T-helper 22 cell (primary cell): ENCODE measurements at places on chromosomes 12 and 14.

GRCh38 chr12:87376722-87377121 lies 652.5 kb downstream of the C12orf50 start:
- DNase-seq = no peak

GRCh38 chr14:61603736-61604135 lies 91.6 kb upstream of the HIF1A start:
- DNase-seq = no peak

DNA sequence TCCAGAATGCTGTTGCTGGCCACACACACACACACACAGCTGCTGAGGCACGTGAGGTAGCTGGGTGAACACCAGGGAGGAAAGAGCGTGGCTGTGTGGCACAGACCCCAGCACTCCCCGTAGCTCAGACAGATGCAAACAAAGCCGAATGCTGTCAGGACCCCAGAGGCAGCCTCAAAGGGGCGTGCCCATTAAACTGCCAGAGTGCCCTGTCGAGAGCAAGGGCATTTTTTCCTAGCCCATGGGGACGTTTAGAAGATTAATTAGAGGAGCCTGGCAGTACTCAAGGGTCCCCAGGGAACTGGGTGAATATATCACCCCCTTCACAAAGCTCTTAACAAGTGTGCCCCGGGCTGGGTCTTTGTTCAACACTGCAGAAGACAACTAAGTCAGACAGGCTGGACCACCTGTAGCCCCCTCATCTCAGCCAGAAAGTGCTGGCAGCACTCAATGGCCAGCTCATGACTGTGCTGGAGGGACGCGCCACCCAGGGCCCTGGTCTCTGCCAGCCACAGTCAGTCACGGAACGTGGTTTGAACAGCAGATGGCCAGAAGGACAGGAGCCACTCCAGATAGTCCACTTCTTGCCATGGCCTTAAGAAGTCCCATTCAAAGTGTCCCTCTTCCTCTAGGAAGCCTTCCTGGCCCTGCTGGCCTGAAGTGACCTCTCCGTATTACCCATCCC lies 37.5 kb downstream of the TTC7B start:
- no peak for DNase-seq

GRCh38 chr14:53596853-53597525 lies 359.6 kb downstream of the BMP4 start:
- no peak for DNase-seq

DNA sequence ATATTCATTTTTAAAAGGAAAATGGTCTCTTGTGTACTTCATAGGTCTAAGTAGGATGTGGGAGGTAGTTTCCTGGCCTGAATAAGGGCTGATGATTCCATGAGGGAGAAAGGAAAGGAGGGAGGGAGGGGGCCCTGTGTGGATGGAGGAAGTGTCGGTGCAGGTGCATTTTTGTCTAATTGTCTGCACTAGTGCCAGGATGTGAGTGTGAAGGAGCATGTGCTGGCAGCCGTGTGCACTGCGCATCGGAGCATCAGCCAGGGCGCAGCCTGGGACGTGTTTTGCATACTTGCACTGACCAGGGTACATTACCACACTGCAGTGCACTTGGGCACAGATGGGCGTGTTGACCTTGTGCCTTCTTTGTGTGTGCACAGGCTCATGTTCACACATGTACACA lies 29.2 kb downstream of the SMUG1 start:
- DNase-seq = no peak

GRCh38 chr12:50453872-50454271 lies 50.9 kb upstream of the DIP2B start:
- DNase-seq = no peak

DNA sequence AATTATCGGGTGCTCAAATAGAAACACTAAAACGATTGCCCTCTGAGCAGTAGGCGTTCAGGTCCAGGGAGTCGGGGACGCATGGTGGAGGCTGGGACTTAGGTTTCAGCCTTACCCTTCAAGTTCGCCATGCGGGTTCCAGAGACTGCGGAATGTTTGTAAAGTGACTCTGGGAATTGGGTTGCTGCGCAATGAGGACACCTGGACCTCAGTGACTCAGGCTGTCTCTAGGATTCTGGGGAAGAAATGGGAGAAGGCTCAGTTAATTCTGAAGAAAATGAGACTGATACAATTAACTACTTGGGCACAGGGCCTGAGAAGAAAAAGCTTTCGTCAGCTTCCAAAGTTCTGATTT lies 1.1 kb downstream of the LGALS3 start:
- DNase-seq = no peak

DNA sequence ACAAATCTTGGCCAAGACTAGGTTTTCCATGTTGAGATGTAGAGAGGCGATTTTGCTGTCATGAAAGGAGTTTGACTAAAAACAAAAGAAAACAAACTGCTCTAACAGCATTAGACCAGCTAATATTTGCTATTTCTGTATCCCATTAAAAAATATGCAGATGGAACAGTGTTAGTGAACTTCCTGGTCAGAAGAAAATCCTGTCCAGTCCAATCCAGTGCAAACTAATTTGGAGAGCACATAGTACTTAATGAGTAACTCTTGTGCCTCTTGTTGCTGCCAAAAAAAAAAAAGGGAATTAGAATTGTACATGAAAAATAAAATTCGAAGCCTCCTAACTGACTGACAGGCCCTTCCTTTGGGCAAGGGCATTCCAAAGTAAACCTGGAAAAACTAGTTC lies 298.8 kb downstream of the ETNK1 start:
- no peak for DNase-seq

DNA sequence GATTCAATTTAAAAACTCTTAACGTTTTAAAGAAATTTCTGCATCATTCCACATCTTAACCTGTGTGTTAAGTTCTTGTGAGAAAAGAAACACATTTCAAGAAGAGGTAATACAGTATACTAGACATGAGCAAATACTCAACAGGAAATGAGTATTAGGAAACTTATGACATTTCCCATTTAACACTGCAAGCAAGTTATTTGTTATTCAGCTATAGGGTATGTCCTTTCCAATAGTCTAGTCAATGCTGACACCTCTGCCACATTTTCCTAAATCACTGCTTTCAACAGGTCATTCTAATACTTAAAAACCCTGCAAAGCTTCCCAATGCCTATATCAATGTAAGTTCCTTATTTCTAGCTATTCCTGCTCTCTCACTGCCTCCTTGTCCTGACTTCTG lies 93.1 kb downstream of the DDHD1 start:
- DNase-seq = no peak

GRCh38 chr14:92481811-92482555 lies 31.6 kb upstream of the RIN3 start:
- no peak for DNase-seq

DNA sequence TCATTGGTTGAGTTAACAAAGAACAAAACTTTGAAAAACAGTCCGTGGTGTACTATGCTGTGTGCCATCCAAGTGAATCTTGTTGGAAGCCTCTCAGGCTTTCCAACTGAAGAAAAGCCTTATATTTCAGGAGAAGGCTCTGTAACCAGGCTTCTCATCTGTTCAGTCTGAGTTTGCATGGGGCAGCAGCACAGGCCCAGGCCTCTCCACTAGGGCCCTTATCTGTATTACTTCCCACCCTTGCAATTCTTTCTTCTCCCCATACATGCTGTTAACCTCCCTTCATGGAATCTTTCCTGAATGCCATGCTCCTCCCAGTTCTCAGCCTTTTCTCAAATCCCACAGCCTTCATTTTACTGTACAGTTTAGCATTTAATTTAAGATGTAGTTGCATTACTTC lies 28.3 kb downstream of the FRMD6 start:
- DNase-seq = no peak

DNA sequence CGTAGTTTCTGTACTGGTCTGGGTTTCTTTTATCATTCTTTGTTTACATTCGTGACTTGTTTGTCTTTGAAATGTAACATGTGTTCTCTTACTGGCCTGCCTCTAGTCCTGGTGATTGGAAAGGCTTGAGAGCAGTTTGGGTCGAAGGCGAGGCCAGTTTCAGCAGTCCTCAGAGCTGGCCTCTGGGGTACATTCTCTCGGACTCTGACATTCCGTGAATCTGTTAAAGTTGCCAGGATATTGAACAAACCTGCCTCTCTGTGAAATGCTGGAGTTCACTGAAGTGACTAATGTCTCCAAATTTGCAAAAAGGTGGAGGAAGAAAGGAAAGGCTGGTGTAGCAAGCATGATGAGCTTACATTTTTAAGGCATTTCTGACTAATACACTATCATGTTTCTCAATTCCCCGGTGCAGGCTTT lies 1.5 kb downstream of the PLEKHA5 start:
- no peak for DNase-seq
